ENCODE measurements at places on chromosomes 11 and 22.

GRCh38 chr11:11297578-11297977 lies 55.5 kb downstream of the CSNK2A3 start:
- no peak for DNase-seq

- peak; percentile 73 for DNase-seq
Observed at GRCh38 chr11:129331871-129332274, 43.8 kb upstream of the BARX2 start.

DNA sequence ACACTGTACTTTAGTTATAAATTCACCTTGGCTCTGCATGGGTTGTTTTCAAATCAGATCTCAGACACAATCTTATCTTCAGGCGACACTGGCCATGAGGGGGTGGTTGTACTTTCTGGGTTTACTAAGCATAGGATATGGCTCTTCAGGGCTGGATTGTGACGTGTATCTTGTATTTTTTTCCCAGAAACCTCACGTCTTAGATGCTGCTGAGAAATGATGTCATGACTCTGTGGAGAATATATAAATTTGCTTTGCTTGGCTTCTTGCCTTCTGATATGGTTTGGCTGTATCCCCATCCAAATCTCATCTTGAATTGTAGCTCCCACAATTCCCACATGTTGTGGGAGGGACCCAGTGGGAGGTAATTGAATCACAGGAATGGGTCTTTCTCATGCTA lies 82.8 kb upstream of the VSTM5 start:
- DNase-seq, result no peak

DNA sequence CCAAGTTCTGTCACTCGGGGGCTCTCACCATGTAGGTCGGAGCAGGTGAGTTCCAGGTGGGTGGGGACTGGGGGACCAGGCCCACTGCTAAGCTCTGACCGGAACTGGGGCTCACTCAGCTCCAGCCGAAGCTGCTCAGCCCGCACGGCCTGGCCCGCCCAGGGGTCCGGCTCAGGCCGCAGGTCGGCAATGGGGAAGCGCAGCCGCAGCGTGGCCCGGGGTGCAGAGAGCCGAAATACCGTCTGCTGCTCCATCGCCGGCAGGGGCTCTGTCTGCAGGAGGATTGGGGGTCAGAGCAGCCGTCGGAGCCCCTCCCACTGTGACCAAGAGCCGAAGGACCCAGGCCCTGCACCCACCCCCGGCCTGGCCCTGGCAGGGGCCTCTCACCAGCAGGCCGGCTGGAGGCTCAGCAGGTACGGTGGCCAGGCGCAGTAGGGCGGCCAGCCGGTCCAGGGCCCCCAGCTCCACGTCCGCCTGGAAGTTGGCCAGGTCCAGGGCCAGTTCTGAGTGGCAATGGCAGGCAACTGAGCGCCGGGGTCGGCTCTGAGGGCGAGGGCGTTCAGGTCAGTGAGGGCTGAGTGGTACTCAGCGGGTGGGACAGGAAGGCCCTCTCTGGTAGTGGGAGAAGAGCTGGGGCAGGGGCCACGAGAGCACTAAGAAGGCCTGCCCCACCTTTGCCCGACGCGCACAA lies 7.2 kb downstream of the ATG2A start:
- no peak for DNase-seq

- DNase-seq, result no peak
Observed at GRCh38 chr11:11082646-11083045, 224.8 kb upstream of the ZBED5 start.

DNA sequence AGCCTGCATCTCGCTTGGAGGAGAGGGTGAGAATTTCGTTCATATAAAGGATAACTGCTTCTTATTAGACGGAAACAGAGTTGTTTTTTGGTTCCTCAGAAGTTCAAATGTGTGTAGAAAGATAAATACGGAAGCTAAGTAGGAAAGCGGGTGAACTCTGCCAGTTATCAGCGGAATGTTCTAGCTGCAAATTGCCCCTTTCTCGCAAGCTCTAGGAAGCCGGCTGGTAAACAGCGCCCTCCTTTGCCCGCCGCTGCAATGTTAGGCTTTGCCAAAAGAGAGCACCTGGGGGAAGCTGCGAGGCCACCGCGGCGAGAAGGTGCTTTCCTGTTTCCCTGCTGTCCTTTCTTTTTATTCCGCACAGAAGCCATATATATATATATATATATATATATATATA lies 67.0 kb downstream of the IGLL5 start:
- DNase-seq, result peak; percentile 15

All from activated CD4-positive, alpha-beta T cell treated with anti-CD3 and anti-CD28 coated beads, Interleukin-2, Interleukin-6, amounts not matched to agents 100 ng/mL and 50 ng/mL, durations not matched to agents 16 hours and 8 hours (primary cell).